NAMALWA (cell line): ENCODE measurements at places on chromosomes 11 and 22.
A peak's percentile ranks its signal among the peaks of the same experiment; 100 is the strongest.

- DNase-seq, result peak; percentile 94
These were observed at the start of gene ACP2 for GRCh38 chr11:47248664-47249377. TSS of gene ACP2 (minus strand) at chr11:47248814. CDS start at chr11:47248789, 25 bp downstream.

DNA sequence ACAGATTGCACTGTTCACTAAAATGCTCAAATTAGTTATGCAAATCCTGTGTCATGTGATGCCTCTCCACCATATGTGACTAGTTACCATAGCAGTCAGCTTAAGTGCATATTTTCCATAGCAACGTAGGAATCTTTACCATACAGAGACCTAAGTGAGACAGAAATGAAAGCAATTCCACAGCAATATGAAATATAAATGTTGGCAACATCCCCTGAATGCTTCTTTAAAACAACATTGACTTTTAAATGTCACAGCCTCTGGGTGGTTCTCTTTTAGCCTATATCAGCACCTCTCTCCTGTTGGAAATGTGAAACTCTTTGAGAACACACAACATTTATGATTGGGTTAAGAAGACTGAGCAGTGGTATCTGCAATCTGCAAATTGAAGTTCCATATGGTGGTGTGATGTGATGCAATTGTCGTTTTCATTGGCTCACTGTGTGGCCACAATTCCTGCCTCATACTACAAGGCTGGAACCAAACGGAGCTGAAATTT lies 814.6 kb downstream of the DLG2 start:
- peak; percentile 50 for DNase-seq

GRCh38 chr22:23888615-23889401 lies 5.4 kb upstream of the MIF start:
- DNase-seq, result no peak

GRCh38 chr22:37663521-37664140 lies 5.1 kb downstream of the PDXP start:
- DNase-seq, result no peak

DNA sequence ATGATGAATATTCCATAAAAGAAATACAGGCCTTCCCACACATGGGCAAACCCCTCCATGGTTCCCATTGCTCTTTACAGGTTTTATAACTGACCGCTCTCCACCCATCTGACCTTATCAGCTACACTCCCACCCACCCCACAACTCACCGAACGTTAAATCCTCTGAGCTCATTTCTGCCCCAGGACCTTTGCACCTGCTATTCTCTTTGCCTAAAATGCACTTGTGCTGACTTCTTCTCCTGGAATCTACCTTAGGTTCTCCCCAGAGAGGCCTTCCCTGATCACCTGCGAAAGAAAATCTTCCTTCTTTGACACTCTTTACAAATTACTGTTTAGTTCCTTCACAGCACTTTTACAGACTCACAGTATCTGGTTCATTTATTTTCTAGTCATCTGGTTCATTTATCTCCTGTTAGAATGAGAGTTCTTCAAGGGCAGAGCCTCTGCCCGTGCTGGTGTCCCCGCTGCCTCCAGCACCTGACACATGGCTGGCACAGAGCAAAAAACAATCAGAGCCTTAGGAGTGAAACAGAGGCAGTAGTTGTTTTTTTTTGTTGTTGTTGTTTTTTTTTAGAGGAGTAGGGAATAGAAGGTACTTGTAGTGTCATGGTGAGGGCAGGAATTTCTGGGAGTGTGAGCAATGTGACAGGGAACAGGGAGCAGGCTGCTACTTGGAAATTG lies 21.6 kb upstream of the GRK3 start:
- DNase-seq, result no peak

DNA sequence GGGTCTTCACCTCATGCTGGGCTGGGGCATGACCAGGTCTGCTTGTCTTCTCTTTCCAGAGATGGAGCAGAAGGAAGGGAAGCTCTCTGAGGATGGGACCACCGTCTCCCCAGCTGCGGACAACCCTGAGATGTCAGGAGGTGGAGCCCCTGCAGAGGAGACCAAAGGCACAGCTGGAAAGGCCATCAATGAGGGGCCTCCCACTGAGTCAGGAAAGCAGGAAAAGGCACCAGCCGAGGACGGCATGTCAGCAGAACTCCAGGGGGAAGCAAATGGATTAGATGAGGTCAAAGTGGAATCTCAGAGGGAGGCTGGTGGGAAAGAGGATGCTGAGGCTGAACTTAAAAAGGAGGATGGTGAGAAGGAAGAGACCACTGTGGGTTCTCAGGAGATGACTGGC lies 5.2 kb downstream of the SMTNL1 start:
- DNase-seq, result no peak

- no peak for DNase-seq
These were observed 32.2 kb upstream of the MYO18B start for GRCh38 chr22:25709758-25710157.

DNA sequence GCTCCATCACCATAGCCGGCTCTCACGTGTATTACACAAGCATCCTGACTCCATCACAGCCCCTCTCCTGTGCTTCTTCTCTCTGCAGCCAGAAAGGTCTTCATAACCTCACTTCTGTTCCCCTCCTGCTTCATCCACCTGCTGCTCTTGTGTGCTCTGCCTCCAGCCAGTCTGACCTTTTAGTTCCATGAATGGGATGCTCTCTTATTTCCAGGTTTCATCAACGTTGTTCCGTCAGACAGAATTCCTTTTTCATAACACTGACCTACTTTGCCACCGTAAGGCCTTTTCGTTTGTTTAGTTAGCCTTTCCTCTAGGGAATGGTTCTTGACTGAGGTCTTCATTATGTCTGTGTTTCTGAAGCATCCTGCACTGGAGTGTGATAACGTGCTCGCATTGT lies 18.8 kb downstream of the GRAMD1B start:
- DNase-seq, result no peak

GRCh38 chr11:132895340-132895739 lies 637.0 kb downstream of the OPCML start:
- no peak for DNase-seq

DNA sequence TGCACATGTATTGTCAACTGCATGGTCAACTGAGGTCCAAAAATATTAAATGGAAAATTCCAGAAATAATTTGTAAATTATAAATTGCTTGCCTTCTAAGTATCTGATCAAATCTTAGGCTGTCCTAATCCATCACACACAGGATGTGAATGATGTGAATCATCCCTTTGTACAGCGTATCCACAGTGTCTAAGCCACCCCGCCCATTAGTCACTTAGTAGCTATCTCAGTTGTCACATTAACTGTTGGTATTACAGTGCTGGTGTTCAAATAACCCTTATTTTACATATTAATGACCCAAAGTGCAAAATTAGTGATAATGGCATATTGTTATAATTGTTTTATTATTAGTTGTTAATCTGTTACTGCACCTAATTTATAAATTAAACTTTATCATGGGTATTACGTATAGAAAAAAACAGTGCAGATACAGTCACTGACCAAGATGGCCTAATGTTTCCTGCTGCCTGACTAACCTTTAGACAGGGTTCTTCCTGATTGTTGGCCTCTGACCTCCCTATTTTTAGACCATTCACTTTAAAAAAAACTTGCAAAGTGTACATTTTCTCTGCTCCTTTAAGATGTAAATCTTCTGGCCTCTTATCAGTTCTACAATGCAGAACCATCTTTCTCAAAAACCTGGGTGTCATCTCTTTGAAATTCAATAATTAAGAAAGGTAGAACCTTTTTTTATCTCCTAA lies 2.9 kb upstream of the SVIP start:
- no peak for DNase-seq

- no peak for DNase-seq
These were observed 29.2 kb downstream of the RASSF10 start for GRCh38 chr11:13038366-13038765.

- DNase-seq, result no peak
These were observed 13.6 kb downstream of the RNF215 start for GRCh38 chr22:30373331-30374325.

DNA sequence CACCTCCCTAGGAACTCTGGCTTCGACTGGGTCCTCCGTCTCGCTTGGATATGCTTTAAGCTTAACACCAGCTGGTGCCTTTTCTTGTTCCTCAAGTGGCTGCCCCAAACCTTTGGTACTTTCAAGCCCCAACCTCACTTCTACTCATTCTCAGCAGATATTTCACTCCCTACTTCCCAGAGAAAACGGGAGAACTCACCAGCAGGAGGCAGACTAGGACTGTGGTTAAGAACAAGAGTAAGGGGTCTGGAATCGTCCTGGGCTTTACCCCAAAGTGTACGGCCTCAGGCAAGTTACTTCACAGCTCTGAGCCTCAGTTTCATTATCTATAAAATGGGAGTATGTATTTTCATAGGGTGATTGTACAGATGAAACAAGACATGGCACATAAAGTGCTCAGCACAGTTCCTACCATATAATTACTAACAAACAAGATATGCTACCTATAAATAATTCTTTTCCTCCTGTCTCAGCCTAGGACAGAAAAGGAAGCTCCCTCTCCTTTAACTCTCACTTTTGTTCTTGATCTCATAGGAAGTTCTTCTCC lies 37.8 kb downstream of the PAMR1 start:
- peak; percentile 3 for DNase-seq

GRCh38 chr11:112100462-112100861 lies 13.8 kb downstream of the SDHD start:
- DNase-seq, result no peak

- DNase-seq, result no peak
These were observed 263 bp downstream of the EHD1 start for GRCh38 chr11:64878223-64878493.

DNA sequence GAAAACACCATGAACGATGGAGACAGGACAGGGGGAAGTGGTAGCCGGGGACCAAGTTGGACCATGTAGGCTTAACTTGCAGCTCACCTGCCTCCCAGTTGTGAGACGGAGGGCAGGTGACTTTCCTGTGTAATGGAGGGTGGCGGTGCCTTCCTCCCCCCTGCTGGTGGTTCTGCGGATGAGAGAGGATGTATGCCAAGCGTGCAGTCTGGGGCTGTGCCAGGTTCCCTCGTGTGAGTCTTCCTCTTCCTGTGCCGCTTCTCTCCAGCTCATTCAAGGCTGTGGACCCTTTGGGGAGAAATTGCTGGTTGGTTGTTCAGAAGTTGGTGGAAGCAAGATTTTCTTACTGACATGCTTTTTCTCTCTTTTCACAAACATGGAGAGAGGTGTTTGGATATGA lies 35.1 kb downstream of the MPPED1 start:
- no peak for DNase-seq

DNA sequence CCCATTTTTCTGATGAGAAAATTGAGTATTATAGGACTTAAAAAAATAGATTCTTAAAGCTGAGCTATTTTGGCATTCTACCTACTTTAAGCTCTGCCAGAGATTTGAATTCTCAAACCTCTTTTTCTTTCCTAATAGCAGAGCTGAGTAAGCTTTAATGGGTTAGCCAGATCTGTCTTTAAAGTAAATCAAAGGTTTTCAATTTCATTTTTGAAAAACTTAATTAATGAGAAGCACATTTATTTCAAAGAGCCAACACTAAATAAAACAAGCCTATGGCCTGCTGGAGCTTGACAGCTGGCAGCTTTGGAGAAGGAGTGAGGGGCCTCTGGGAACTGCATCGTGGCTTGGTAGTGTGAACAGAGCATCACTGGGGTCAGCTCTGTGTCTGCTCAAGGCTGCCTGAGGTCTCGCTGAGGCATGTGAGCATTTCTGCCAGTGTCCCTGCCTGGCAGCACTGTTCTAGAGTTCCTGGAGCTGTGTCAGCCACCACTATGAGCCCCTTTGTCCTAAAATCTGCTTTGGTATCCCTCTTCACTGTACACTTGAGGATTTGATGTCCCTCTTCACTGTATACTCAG lies 50.4 kb upstream of the PRSS23 start:
- no peak for DNase-seq

GRCh38 chr22:26953012-26953883 lies 295.9 kb downstream of the MIAT start:
- no peak for DNase-seq

DNA sequence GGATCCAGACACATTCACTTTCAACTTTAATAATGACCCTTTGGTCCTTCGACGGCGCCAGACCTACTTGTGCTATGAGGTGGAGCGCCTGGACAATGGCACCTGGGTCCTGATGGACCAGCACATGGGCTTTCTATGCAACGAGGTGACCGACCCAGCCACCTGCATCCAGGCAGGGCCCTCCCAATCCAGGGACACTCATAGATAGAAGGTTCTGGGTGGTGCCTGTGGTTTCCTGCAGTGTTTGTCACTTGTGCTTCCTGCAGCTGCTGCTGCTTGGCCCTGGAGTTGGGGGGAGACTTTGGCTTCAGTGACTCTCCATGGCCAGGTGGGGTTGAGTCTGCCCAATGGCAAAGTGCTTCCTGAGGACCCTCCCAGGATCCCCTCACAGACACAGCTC lies 7.3 kb downstream of the APOBEC3B start:
- DNase-seq, result no peak

GRCh38 chr11:9851366-9851765 lies 187.5 kb downstream of the SWAP70 start:
- DNase-seq, result no peak

DNA sequence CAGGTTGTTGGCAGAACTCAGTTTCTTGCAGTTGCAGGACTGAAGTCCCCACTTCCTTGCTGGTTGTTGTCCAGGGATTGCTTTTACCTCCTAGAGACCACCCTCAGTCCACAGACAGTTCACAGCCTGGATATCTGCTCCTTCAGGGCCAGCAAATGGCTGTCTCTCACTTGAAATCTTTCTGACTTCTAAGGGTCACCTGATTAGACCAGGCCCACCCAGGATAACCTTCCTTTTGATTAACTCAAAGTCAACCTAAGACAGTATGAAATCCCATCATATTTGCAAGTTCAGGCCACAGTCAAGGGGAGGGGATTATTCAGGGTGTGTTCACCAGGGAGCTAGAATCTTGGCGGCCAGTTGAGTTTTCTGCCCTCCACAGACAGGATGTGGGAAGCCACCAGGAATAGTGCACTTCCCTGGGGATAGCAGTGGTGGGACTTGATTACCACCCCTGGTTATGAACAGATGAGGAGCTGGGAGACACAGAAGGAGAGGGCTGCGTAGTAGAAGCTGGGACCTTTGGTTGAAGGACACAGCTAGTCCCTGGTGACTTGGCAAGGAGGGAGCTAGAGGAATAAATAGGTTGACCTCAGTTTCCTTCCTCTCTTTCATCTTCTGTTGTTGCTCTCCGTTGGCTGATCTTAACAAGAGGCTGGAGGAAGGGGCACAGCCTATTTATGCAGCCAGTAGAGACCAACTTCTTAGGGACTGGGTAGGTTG lies 33.4 kb downstream of the MIAT start:
- no peak for DNase-seq

DNA sequence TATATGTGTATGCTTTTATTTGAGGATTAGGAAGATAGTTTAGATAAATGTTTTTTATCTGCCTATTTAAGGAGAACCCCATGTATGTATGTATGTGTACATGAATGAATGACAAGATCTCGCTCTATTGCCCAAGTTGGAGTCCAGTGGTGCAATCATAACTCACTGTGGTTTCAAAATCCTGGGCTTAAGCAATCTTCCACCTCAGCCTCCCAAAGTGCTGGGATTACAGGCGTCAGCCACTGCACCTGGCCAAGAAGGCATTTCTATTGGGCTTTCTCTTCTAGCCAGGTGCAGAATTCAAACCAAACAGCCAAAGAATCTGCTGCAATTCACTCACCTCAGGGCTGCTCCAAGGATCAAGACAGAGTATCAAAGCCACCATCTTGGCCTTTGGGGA lies 25.5 kb upstream of the DGKZ start:
- DNase-seq, result no peak

GRCh38 chr22:28864878-28865596 lies 18.3 kb upstream of the ZNRF3 start:
- no peak for DNase-seq

- no peak for DNase-seq
These were observed 34.9 kb downstream of the CD44 start for GRCh38 chr11:35173616-35174566.
